Stimulated activated CD4-positive, alpha-beta T cell treated with anti-CD3 and anti-CD28 coated beads, TNF-alpha, amount 100 ng/mL, for 24 hours (primary cell): ENCODE measurements at places on chromosomes 7 and 10.
A peak's percentile ranks its signal among the peaks of the same experiment; 100 is the strongest.

DNA sequence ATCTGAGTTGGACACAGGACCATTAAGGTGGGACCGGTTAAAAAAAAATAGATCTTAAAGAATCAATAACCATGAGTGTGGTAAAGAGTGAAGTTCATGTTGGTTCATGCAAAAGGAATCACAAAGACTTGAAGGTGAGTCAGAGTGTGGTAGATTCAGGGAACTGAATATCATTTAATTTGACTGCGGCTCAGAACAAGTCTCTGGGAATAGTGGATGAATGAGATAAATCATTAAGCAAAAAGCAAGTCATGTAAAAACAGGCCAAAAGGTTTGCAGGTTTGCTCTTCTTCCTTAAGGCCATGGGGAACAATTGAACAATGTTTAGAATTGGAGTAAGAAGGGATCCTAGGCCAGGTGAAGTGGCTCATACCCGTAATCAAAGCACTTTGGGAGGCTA is 385.8 kb downstream of the ETV1 start:
- no peak for DNase-seq

DNA sequence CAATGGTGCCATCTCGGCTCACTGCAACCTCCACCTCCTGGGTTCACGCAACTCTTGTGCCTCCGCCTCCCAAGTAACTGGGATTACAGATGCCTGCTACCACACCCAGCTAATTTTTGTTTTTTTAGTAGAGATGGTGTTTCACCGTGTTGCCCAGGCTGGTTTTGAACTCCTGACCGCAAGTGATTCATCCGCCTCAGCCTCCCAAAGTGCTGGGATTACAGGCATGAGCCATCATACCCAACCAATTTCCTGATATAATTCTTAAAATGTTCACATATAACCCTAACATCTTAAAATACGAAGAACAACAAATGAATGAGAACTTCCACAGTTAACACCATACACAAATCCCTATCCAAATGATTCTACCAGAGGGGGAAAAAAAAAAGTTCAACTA is 31.2 kb downstream of the BAIAP2L1 start:
- no peak for DNase-seq

- DNase-seq = no peak
Measured at GRCh38 chr7:103348452-103348851, 1.0 kb downstream of the PSMC2 start.

DNA sequence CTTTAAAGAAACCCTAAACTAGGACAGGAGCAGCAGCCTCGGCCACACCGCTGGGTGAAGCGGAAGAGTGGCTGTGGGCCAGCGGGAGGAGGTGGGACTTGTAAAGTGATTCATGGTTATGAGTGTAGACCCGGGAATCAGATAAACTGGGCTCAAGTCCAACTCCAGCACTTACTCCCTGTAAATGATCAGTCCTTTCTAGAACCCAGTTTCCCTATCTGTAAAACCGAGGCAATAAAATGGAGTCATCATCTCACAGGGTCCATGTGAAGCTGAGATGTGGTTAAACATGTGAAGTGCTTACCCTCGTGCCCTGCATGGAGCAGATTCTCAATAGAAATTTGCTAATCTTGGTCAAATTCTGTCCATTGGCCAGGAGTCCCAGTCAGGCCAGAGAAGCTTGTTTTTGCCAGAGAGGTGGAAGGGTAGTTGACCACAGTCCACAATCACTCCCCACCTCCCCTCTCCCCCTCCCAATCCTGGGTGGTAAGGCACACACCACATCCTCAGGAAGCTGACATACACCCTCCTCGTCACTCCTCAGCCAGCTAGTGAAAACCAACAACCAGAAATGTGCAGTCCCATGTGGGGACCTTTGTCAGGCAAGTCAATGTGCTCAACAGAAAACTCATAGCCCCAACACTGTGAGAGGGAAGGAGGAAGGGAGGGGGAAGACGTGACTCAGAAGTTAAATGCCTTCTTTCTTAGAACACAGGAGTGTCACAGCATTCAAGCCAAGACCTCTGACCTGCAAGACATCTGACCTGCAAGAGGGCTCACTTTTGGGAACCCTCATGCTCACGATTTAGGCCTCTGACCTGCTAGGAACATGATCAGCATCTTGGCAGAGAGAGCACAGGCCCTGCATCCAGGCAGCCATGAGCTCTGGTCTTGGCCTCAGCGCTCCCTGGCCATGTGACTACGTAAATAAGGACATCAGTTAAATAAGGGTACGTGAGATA is 145.1 kb downstream of the PLXNA4 start:
- peak; percentile 7 for DNase-seq

DNA sequence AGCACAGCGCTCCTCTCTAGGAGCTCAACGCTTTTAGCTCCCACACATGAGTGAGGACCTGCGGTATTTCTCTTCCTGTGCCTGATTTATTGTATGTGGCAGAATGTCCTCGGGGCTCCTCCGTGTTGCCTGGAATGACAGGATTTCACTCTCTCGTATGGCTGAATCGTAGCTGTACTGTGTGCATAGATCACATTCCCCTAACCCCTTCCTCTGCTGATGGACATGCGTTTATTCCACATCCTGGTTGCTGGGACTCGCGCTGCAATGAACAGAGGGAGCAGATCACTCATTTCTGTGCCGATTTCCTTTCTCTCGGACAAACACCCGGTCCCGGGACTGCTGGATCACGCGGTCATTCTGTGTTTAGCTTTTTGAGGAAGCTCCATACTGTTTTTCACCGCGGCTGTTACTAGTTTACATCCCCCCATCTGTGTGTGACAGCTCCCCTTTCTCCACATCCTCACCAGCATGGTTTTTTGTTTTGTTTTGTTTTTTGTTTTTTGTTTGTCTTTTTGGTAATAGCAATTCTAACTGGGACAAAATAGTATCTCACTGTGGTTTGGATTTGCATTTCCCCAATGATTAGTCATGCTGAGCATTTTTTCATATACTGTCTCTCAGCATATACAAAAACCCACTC is 76.3 kb downstream of the FOXL3 start:
- no peak for DNase-seq

DNA sequence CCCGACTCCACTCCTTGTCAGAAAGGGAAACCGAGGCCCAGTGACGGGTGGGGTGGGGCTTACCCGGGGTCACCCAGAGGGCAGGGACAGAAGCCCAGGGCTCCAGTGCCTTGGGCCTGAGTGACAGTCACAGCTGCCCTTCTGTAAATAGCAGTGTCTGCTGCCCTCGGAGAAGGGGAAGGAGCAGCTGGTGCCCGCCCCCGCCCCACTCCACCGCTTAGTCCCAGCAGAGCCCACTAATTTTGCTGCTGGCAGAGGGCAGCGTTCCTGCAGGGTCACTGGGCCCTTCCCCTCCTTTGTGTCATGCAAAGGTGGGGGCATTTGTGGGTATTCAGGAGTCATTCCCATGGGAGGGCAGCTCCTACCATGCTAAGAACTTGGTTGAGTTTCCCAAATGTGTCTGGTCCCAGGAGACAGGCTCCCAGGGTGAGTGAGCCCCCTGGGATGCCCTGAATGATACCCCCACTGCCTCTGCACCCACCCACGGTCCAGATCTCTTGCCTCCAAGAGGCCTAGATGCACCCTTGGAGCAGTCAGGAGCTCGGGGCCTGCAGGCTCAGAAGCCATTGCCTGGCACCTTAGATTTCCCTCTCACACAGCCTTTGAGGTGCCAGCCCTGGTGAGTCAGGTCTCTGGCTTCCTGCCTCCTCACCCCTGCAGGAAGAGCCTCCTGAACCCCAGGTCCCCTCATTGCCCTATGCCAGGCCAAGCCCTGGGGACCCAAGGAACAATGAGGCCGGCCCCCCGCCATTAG is 17.2 kb downstream of the SH2B2 start:
- DNase-seq = no peak

DNA sequence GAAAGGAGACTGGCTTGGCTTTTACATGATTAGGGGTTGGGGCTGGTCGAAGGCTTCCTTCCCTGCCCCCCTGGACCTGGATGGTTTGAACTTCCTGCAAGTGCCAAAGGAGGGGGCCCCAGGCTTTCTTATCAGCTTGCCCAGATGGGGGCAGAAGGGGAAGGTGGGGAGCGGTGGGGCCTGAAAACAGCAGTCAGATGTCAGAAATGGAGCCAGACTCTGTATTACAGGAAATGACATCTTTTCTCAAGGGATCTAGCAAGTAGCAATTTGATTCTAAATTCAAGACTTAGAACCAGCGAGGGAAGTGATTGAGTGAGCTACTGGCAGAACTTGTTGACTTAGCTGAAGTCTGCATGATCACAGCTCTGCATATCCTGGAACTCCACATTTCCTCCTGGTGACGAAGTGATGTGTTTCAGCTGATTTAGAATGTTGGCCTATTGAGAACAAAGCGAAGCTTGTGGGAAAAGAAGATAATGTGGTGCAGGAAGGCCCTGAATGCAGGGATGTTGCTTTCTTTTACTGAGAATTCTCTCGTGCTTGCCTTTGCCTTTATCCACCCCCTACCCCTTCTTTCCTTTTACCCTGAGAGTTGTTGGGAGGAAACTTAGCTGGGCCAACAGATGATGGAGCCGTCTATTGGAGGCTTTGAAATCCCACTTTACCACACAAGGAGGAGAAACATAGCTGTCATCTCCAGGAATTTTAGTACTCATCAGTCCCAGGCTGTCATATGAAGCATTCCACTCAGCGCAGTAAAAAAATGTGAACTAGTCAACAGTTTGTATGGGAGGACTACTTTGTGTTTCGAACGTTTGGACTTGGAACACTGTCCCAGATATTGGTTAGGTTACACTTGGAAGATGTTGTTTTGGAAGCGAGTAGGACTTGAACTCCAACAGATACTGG is 43.2 kb downstream of the CCNY start:
- no peak for DNase-seq

GRCh38 chr10:124249812-124250432 is 156.5 kb upstream of the CHST15 start:
- no peak for DNase-seq
